CD4-positive, alpha-beta memory T cell (primary cell): ENCODE measurements at places on chromosomes 16 and 17. TPM values are rescaled to one million over a fixed set of nuclear protein-coding genes. Genes with fewer than 3 reads are reported as not detected.

DNA sequence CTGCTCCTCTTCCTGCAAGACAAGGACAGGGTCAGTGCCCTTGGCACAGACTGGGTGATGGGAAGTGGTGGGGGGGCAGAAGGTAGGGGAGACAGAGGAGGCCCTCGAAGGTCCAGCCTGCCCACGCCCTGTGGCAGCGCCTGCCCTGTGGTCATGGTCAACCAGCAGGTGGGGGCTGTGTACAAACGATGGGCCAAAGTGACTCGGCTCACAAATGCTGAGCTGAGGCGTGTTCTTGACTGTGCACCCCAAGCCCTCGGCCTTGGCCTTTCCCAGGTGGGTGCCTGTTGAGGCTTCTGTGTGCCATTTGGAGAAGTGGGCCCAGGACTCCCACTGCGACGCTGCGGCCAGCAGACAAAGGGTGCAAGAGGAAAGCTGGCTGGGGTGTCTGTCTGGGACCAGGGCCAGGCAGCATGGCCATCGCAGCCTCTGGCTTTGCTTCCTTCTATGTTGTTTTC is 22.6 kb downstream of the MXRA7 start:
- no peak for DNase-seq

- no peak for DNase-seq
Observed at GRCh38 chr16:22322741-22323140, 25.5 kb downstream of the POLR3E start.

DNA sequence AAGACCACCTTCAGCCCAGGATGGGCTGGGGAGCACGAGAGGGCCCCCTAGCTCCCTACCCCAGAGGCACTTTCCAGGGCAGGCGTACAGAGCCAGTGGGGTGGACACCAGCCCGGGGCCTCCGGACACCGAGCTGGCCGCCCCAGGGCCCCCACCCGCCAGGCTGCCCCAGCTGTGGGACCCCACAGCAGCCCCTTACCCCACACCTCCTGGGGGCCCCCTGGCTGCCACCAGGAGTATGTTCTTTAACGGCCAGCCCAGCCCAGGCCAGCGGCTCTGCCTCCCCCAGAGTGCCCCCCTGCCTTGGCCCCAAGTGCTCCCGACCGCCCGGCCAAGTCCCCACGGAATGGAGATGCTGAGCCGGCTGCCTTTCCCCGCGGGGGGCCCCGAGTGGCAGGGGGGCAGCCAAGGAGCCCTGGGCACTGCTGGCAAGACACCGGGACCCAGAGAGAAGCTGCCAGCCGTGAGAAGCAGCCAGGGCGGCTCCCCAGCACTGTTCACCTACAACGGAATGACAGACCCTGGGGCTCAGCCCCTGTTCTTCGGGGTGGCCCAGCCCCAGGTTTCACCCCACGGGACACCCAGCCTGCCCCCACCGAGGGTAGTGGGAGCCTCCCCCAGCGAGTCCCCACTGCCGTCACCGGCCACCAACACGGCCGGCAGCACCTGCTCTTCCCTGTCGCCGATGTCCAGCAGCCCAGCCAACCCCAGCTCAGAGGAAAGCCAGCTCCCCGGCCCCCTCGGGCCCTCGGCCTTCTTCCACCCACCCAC is 24.3 kb upstream of the ZFPM1 start:
- DNase-seq: no peak

The CPNE7 gene
- 4.0 TPM for total RNA-seq
